Activated T-cell treated with anti-CD3 and anti-CD28 coated beads for 1 hour (primary cell): ENCODE measurements at places on chromosomes 4 and X.

- no peak for DNase-seq
Observed at GRCh38 chr4:37584071-37584470, 102.1 kb downstream of the RELL1 start.

DNA sequence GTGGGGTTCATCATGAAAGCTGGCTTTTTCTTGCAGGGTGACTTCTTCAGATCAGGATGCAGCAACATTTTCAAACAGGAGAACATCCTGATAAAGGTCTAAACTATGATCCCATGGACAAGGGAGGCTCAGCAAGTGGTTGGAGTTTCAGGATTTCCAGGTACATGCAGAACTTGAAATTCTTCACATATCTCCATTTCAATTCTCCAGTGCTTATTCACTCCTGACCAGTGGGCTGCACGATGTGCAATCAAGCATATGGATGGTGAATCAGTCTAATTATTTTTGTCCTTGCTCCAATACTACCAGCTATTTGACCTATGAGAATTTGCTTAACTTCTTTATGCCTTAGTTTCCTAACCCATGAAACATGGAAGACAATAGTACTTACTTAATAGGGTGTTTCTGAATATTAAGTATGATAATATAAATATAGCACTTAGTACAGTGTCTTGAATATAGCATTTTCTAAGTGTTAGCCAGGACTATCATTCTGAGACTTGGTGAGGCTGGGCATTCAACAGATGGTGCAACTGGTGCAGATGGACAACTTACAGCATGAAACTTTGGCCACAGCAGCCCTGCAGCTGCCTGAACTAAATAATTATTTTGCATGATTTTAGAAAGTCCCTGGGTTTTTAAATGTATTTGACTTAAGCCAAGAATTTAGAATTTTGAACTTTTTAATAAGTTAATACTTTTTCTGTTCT is 92.4 kb downstream of the HPGD start:
- DNase-seq, result no peak

DNA sequence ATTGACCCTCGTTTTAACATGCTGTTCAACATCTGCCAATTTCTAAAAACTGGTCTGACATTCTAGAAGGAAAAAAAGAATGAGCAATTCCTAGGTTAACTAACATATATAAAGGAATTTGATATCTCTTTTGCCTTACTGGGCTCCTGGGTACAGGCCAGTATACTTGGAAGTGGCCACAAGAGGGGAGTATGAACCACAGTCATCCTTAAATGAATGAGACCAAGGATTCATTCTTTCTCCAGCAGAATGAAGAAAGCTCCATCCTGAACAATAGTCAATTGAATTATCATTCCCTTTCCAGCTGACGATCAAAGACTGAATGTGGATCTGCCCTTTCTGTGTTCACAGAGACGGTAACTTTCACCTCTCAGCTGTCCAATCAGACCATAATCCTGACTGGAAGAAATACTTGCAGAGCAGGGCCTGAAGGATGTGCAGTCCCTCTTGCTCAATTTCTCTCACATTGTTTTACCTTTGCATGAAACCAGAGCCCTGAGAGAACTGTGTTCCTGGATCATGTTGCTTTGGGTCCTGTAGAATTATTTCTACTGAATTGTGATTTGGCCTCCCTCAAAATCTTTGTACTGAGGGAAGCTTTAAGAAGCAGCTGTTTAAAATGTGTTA is 14.8 kb upstream of the SPARCL1 start:
- DNase-seq, result no peak

DNA sequence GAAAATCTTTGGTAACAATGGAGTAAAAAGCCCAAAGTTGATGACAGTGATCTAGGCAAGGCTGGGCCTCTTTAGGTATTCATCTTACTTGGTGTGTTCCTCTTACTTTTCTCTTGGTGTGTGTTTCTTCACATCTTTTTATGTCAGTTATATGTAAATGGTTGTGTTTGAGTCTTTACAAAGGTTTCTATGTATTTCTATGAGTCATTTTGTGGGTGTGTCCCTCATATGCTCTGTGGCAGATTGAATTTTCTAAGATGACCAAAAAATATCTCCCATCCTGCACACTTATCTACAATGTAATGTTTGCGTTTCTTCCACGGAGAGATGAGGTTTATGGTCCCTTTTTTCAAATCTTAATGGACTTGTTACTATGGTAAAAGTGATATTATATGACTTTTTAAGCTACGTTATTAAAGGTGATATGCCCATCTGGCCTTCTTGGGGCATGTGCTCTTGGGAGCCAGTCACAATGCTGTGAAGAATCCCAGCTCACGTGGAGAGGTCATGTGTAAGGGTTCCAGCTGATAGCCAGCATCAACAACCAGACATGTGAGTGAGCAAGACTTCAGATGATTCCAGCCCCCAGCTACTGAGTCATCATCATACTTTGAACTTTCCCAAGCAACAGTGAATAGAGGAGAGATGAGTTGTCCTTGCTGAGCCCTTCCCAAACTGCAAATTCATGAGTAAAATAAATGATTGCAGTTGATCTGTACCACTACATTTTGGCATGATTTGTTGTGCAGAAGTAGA is 126.9 kb downstream of the CBLL2 start:
- no peak for DNase-seq

GRCh38 chr4:136992032-136992431 is 540.3 kb downstream of the PCDH18 start:
- no peak for DNase-seq

GRCh38 chr4:156362581-156362980 is 408.9 kb upstream of the CTSO start:
- DNase-seq, result no peak

- DNase-seq, result no peak
Observed at GRCh38 chr4:7581477-7581876, 146.7 kb upstream of the PSAPL1 start.

GRCh38 chrX:72568406-72569092 is 4.1 kb downstream of the HDAC8 start:
- no peak for DNase-seq

DNA sequence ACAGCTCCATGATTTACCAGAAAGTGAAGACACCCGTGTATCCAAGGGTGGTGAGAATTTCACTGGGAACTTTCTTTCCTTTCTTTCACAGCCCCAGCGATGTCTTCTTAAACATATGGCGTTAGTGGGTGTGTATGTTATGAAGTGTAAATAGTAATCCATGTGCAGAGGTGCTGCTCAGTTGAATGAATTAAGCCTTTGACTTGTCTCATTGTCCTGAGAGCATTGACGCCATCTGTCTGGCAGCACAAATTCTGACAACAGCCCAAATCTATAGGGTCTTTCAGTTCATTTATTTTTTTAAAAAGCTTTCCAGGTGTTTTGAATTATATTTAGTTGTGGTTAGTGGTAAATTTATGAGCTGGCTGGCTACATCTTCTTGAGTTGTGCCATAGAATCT is 69.4 kb downstream of the CLCN5 start:
- no peak for DNase-seq

GRCh38 chrX:119541188-119541587 is 24.0 kb downstream of the STEEP1 start:
- DNase-seq, result no peak

DNA sequence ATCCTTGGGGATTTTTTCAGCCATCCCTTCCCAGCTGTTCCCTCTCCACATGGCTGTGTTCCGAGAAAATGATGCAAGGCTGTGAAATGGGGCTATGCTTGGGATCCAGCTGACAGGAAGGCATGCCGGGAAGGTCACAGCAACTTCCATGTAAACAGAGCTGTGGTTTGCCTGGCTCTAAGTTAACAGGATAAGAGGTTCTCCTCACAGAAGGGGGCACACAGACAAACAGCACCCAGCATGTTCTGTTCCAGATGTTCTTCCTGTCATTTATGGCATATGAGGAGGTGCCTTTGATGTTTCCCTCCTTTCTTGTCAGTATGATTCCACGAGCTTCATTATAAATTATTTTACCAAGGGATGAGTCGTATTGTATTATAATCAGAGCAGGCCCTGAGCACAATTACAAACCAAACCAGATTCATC is 220.7 kb downstream of the ANTXR2 start:
- no peak for DNase-seq

DNA sequence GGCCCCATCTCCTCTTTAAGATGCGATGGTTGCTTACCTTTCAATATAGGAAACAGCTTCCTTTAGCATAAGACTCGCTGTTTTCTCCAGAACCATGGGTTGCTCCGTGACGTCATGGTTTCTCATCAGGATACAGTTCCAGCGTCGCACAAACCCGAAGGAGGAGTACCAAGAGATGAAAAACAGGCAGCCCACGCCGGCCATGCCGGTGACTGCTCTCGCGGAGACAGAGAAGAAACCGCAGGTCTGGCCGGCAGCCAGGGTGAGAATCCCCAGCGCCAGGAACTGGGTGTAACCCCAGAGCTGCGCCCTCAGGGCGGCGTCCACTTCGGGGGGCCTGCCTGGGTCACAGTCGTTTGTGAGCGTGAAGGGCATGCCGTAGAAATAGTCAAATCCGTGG is 11.4 kb downstream of the ARSD start:
- DNase-seq, result no peak

DNA sequence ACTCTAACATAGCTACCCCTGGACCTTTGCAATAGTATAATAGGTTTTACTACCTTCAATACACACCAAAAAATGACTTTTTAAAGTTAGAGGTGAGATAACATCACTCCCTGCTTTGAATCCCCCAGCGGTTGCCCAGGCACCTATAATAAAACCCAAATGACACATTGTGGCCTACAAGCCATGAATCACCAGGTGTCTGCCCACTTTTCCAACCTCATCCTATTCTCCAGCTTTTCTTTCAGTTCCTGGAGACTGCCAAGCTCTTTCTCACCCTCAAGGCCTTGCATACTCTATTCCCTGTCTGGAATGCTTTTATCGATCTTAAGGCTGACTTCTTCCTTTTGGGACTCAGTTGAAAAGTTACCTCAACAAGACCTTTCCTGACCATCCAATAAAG is 16.4 kb upstream of the PRSS48 start:
- DNase-seq, result no peak

GRCh38 chr4:121877041-121877773 is 6.9 kb upstream of the BBS7 start:
- DNase-seq, result no peak

- DNase-seq, result no peak
Observed at GRCh38 chrX:150364347-150365050, 1.4 kb downstream of the MAMLD1 start.

GRCh38 chrX:4243759-4244158 is 530.3 kb upstream of the PRKX start:
- no peak for DNase-seq

DNA sequence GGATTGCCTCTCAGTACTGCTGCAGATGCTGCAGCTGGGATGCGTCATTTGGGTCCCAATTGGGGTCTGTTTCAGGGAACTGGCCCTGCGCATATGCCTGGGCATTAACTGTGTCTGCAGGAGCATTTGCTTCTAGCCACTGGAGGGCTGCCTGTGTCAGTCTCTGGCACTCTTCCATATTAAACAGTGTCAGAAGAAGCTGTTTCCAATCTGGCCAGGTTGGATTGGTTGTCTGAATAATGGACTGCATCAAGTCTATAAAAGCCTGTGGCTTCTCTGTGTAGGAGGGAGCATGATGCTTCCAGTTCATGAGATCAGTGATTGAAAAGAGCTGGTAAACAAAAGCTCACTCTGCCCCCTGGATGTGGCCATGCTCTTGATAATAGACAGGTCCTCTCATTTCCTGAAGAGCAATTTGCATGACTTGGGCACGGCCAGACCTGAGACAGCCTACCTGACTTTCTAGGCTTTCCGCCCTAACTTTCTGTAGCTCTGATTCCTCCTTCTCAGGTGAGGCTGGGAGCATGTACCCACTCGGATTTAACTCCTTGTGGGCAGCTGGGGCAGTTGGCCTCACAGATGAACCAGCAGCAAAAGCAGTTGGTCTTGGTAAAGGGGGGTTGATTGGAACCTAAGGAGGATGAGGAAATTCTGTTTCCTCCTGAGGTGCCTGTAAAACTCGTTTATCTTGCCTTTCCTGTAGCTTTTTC is 29.2 kb downstream of the SULT1E1 start:
- no peak for DNase-seq

DNA sequence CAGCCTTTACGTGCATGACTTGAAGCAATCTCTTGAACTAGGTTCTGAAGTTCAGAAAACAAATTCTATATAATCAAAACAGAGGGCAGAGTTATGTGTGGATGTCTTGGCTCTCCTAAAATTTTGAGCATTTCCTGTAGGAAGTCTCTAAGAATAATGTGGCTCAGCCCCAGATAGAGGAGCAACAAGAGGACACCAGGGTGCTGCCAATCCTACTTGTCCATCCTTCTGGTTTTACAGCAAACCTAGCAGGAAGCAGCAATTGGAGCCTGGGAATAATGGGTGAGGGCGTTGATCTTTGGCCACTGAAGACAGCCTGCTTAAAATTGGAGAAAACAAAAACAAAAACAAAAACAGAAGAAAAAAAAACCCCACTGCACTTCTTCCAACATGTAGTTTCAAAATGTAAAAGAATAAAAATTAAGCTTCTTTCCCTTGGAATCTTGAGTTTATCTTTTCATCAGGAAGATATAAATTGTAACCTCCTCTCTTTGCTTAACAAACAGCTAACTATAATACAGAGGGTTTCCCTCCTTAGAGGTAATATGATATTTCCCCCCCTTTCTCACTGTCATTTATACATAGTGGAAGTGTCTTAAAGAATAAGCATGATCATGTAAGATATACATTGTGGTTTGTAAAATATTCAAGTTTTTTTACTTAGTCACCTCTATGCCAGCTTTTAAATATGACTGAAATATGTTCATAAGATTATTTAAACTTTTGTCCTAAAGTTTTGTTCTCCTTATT is 130.6 kb downstream of the FBXO8 start:
- no peak for DNase-seq

- DNase-seq, result no peak
Observed at GRCh38 chr4:186792728-186793366, 69.2 kb upstream of the FAT1 start.
